CD4-positive, alpha-beta T cell treated with Interleukin-2 at 100 ng/mL for 4 hours (primary cell): ENCODE measurements at places on chromosomes 1 and 21.

DNA sequence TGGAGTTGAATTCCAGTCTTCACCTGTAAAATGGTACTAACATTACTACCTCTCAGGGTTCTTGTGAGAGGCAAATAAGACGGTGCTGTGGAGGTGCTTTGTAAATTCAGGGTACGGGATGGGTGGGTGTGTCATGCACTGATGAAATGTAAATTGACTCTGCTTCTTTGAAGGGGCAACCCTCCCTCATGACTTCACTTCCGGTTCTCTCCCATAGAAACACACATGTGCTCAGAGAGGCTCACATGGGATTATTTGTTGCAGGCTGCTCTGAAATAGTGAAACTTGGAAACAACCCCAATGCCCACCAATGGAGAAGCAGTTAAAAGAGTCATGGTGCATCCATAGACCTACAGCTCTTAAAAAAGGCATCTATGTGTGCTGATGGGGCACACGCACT is 44.9 kb upstream of the SCMH1 start:
- no peak for DNase-seq

DNA sequence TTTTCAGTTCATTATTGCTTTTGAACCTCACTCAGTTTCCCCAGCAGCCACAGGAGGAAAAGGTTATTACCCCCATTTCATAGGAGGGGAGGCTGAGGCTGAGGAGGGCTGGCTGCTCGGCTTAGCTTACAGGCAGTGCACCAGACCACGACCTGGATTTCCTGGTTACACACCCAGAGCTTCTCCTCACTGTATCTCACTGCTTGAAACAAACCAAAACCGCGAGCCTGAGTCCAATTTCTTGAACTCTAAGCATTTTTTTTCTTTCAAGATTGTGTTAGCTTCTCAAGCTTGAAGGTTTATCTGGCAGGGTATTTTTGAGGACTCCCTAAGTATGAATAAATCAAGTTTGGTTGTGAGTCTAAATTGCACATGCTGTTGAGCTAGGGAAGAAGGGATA is 188.9 kb upstream of the EDN2 start:
- DNase-seq, result peak; percentile 74

- no peak for DNase-seq
Measured at GRCh38 chr21:42661688-42662429, 8.4 kb downstream of the PDE9A start.

DNA sequence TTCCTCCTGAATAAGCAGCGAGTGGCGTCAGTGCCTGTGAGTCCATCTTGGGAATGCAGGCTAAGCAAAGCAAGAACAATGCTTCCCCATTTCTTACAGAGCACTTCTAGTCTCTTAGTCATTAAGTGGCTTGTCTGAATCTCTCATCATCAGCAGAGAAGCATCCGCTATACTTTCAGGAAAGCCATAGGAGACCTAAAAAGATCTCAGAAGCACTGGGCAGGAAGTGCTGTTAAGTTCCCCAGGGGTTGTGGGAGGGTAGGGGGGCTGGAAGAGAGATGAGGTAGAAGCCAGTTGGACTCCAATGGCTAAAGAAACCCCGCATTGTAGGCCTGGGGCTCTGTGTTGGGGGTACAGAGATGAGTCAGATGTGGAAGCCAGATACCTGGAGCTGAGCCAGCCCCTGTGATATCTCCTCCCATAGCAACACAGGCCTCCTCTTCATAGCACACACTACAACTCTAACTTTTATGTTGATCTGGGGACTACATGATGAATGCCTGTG is 44.9 kb downstream of the SYT6 start:
- DNase-seq, result no peak

- DNase-seq, result no peak
Measured at GRCh38 chr1:232303222-232303620, 326.7 kb downstream of the SIPA1L2 start.

- no peak for DNase-seq
Measured at GRCh38 chr1:243959998-243960397, 91.1 kb upstream of the ZBTB18 start.

GRCh38 chr1:99648107-99648506 is 2.2 kb downstream of the PALMD start:
- DNase-seq, result no peak

DNA sequence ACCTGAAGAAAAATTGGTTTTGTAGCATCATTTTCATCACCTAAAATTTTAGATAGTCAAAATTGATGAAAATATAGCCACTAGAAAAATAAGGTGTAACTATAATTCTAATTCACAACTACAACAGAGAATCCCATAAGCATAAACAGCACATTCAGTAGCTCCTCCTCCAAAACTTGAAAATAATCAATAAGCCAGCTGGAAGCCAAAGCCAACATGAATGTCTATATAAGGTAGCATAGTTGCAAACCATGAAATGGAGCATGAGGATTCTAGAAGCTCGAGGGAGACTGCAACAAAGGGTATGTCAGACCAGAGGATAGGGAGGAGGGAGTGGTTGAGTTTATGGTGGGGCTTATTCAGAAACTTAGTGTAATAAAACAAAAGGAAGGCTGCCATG is 22.4 kb downstream of the ACBD3 start:
- DNase-seq, result no peak

DNA sequence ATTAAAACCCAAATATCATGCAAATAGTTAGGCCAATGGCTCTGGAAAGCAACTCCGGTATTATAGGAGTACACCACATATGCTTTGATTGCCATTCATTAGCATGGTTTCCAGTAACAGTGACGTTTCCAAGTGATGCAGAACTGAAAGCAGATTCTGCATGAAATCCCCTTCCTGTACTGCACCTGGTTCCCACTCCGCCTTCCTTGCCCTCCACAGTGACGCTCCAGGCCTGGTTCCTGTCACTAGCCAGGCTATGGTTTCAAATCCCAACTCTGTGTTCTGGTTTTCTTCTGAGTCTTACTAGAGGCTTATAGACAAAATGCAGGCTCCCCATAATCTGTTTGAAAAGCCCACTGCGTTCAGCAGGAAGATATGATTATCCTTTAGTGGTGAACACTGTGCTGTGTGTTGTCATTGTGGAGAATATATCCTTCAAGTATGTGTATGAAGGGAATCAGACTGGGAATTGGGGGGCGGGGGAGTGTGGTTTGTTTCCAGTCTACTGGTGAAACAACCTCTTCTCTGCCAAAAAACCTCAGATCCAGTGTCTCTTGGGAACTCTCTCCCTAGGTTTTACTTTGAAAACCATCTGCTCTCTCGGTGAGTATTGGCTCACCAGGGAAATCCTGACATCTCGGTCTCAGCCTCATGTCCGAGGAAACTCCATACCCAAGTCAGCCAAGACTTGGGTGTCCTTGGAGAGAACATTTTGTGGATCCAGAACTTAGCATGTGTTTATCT is 78.7 kb downstream of the TYW3 start:
- no peak for DNase-seq

DNA sequence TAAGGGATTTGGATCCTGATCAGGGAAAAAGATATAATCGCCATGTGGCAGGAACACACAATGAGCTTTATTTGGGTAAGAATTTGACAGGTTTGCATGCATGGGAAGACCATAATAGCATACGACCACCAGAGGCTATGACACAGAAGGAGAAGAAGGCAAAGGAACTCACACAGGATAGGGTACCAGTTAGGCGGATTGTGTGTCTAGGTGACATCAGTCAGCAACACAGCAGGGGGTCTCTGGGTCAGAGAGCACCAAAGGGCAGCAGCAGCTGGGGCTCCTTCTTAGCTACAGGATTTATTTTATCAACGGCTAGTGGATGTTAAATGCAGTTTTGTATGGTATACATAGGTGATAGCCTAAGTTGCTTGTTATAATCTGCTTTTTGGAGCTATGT is 551.3 kb downstream of the KCNT2 start:
- no peak for DNase-seq

- no peak for DNase-seq
Measured at GRCh38 chr1:93395195-93395594, 49.5 kb downstream of the DR1 start.

DNA sequence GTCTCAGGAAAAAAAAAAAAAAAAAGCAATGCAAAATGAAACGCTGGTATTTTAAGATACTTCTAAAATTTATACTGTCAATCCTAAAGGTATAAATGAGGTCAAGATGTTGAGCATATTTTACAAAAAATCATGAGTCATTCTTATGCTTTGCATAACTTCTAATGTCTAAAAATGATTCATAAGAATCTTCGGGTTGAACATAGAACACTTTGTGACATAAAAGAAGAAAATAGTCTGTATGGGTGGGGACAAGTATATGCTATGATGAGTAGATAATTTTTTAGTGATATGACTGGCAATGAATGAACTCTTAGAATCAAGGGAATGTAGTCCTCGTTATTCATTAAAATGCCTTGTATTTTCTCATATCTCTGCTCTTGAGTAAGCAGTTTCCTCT is 416.9 kb upstream of the USP24 start:
- no peak for DNase-seq

DNA sequence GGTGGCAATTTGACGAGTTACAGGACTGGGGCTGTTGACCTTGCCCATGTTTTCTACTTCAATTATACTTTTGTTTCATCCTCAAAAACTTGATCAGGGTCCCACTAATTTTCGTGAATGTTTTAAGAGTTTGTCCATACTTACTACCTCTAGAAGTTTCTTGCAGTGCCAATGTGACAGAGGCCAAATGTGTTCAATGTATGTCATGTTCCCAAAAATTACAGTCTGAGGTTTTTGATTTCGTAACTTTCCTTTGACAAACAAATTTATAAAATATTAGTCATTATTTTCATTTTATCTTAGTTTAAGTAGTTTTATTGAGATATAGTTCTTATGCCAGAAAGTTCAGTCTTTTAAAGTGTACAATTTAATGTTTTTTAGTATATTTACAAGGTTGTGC is 15.3 kb downstream of the VPS13D start:
- DNase-seq, result no peak

DNA sequence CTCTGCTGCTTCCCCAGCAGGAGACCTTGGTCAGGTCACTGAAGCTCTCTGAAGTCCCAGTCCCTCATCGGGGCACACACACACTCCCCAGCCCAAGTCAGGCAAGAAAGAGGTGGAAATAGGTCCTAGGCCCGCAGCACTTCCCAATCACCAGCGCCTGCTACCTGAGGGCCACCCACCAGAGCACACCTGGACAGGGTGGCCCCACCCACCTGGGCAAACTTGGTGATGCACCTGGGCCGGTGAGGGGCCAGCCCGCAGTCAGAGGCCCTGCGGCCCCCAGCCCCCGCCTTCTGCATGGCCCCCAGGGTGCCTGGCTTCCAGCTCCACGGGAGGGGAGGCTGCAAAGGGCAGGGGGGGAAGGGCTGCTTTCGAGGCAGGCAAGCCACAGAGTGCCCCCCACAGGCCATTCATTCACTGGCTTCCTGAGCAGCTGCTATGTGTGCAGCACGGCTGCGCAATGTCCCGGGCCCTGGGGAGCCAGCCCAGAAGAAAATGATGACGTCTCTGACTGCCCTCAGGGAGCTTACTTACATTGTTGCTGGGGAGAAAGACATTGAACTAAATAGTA is 4.7 kb downstream of the SH2D5 start:
- no peak for DNase-seq

GRCh38 chr1:118223426-118223825 is 38.4 kb upstream of the SPAG17 start:
- no peak for DNase-seq

GRCh38 chr1:84693005-84693404 is 2.7 kb upstream of the SSX2IP start:
- peak; percentile 39 for DNase-seq

DNA sequence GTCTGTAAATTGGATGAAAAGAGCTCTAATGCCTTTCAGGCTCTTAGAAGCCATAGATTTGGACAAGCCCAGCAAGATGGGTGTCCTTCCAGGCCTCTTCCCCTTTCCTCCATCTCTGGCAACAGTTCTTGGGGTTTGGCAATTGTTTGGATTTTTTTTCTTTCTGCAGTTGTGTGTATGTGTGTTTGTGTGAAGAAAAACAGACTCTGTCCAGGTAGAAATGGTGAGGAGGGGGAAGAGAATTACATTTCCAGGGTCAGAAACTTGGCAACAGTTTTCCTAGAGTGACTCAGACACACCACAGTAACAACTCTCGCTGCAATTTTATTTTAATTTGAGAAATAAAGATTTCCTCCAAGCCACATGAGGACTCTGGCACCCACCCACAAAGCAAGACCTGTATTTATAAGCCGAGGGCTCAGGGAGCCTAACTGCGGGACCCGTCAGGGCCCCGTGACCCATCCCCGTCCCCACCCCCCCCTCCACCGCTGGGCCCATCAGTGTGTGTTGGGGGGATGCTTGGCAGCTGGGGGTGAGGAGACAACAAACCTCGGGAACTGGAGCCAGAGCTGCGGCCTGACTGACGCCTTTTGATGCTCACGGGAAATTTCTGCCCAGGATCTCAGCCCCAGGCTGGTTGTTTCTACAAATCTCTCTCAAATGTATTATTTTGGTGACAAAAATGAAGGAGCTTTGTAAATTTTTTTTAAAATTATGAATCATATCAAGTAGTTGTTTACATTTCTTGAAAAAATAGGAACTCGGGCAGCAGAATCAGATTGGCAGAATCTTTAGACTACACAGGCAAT is 4.4 kb downstream of the TMEM200B start:
- DNase-seq, result no peak

GRCh38 chr1:93000291-93000690 is 39.0 kb upstream of the DIPK1A start:
- no peak for DNase-seq

DNA sequence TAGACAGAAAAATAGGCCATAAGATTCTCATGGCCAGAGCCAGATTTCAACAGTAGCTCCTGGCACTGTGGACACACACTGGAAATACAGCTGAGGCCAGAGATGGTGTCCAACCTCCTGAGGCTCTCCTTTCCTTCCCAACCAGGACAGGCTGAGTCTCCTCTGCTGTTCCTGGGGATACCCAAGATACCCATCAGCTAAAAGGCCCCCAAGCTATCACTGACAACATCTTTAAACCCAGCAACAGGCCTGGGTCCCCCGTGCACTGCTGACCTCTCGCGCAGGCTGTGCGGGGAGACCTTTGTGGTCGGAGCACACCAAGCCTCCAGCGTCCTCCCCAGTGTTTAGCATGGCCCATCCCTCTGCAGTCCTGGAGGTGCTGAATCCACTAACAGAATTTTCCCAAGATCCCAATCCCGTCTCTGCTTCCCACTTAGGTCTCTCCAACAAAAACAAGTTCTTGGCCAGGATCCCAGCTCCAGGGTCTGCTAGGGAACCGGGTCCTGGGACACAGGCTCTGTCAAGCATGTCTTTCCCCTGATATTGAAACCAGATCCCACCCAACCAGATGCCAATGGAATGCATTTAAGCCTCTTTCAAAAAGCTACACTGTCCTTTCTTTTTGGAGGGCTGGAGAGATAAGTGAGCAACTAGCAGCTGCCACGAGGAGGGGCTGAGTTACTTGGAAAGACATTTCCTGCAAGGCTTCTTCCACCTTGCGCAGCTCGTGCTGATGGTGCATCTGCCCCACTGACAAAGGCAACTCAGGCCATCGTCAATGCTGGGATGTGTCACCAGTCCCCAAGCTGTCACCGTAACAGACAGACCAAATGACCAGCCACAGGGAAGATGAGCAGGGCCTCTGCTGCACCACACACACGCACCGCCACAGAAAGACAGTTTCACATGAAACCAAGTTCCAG is 73.2 kb downstream of the BCAR3 start:
- no peak for DNase-seq

DNA sequence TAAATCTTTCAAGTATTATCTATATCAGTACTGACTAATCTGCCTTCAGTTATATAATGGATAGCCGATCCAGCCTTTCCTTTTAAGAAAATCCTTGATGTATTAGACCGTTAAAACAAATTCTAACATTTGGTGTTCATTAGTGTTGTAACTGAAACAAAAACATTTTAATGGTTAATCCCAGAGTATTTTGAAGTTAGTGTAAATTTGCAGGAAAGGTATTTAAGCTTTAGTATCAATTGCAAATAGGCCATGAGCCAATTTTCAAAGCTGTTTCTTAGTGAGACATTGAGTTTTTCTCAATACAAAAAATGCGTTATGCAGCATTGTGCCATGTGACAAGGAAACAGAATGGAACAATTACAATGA is 29.6 kb downstream of the DISP1 start:
- DNase-seq, result no peak
